ENCODE measurements at places on chromosomes 2 and 18.

DNA sequence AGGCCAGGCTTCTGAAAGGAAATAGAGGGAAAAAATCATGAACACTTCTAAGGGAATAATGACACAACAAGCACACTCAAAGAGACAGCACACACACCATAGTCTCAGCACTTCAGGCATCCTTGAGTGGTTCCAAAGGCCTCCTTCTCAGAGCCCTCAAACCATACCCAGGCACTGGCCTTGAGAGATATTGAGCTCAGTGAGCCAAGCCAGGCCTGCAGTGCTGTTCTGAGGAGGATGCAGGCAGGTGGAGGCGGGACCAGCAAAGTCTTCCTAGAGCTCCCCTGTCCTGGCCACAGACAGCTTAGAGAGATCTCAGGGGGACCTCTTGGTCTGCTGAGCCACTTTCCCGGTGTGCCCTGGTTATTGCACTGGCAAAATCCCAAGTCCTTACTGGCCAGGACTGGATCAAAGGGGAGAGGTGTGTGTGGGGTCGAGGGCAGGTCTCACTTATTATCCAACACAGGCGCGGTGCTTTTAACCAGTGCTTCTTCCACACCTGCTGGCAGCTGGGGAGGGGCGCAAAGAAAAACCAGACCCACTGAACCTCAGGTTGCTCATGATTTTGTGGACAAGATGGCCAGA, 86.8 kb upstream of the HAAO start:
- no peak for DNase-seq

DNA sequence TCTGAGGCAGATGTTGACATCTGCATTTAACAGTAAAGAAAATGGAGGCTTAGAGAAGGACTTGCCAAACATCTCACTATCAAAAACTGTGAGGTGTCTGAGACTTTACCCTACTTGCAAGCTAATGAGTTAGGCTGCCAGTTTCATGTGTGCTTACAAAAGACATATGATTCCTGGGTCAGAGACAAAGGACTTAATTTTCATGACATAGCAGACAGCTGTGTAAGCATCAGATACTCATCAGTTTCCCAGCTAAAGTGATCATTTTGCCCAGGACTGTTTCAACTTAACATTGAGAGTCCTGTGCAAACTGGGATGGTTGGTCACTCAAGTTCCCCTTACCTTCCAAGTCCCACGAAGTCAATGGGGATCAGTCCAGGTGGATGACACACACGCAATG, 18.9 kb upstream of the DAPL1 start:
- DNase-seq: no peak

- DNase-seq: peak; percentile 68
These were observed 2.4 kb downstream of the POU3F3 start for GRCh38 chr2:104856086-104856972.

DNA sequence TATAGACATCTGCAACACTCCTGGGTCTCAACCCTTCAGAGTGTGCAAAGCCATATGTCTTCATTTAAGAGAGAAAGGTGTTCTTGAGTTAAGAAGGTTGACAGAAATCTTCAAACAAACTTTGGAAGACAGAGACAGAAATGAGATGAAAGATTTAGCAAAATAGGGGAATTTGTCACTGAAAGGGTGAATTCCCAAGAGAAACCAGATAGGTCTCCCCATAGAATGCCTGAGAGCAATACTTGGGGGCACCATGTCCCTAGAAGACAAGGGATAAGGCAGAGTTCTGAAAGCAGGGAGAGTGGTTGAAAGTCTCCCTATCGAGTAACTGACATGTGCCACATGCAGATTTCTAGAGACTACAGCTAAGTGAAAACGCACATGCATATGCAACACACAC, 50.0 kb downstream of the AP1S3 start:
- DNase-seq: no peak

DNA sequence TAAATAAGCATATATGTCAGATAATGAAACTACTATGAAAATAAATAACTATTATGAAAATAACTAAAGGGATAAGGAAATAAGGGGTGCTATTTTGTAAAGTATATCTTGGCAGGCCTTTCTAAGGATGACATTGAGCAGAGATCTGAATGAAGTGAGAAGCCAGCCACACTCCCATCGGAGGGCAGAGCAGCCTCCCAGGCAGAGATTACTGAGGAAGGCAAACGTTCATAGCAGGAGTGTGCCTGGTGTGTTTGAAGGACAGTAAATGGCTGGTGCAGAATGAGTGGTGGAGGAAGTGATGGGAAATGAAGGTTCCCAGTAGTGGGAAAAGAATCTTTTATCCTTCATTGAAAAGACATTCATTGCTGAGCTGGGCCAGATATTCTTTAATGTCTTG, 62.5 kb downstream of the SPHKAP start:
- no peak for DNase-seq

- DNase-seq: no peak
These were observed 66.3 kb upstream of the GLI2 start for GRCh38 chr2:120669121-120669952.

DNA sequence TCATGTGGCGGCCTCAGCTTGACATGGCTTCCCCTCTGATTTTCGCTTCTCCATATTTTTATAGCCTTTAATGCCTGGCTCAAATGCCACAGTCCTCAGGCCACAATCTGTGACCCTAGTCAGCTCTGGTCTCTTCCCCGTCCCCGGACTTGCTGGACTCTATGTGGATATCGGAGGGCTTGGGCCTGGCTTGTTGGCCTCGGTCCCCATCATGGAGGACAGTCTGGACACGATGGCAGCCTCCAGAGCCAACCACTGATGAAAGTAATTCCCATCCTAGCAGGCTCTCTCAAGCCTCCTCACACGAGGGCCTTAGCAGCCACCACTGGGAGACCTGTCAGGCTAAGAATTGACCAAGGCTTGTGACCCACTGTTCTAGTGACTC, 61.6 kb downstream of the LPIN1 start:
- no peak for DNase-seq

DNA sequence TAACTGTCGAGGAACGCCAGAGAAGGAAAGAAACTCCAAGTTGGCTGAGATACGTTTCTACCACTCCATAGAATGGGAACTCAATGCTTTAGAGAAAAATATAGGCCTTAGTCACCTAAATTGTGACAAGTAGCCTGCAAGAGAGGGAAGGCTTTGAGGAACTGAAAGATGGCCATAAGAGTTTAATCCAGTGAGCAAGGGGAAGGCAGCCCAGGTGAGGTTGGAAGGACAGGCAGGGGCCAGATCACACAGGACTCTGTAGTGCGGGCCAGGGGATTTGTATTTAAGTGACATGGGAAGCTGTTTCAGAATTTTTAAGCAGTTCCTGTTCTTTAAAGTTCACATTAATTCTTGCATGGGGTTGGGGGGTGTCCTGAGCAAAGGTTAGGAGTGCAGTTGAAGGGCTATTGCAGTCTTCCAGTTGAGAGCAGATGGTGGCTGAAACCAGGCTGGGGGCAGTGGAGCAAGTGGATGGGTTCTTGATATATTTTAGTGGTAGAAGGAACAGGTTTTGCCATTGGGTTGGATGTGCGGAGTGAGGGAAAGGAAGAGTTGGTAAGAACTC, 138.9 kb upstream of the PELI1 start:
- DNase-seq: no peak

GRCh38 chr2:36478332-36478738, 119.6 kb downstream of the FEZ2 start:
- DNase-seq: no peak

DNA sequence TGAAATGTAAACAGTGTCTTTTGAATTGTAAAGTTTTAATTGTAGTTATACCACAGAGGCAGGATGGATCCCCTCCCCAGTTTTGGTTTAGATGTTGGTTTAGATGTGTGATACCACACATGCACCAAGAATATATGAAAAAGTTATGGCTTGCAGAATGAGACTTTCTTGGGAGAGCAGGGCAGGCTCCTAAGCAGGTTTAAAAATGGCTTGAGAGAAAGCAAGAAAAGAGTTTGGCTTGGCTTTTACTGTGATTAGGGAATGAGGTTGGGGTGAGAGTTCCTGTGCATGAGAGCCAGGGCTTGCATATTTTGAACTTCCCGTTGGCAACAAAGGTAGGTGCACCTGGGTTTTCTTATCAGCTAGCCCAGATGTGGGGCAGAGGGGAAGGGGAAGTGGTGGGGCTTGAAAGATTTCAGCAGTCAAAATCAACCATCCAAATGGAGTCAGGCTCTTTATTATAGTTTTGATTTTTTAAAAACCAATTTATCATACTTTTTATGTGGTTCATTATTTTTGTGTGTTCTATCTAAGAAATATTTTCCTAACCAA, 246.9 kb downstream of the MTX2 start:
- DNase-seq: no peak

GRCh38 chr2:9565436-9566153, 10.0 kb upstream of the ADAM17 start:
- DNase-seq: peak; percentile 51

GRCh38 chr2:46451131-46451711, 28.1 kb upstream of the TMEM247 start:
- DNase-seq: no peak

- DNase-seq: no peak
These were observed 18.9 kb upstream of the SALL3 start for GRCh38 chr18:78960709-78961108.

- DNase-seq: peak; percentile 83
These were observed 10.4 kb upstream of the EVA1A start for GRCh38 chr2:75570948-75571729.

DNA sequence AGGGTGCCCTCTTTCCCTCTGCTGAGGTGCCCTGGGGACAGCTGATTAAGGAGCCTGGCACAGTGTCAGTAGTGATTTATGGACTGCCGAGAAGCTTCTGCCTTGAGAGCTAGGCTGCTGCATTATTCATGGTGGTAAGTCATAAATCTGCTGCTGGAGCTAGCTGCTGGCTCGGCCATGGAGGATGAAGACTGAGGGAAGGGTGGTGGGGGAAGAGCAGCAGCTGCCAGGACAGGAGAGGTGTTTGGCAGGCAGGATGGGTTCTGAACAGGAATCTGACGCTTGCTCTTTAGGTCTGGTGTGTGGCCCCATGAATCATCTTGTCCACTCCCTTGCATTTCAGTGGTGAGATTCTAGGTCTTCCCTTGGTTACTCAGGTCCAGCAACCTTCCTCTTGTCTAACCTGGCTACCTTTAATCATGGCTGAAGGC, 296.3 kb downstream of the DYSF start:
- DNase-seq: no peak

DNA sequence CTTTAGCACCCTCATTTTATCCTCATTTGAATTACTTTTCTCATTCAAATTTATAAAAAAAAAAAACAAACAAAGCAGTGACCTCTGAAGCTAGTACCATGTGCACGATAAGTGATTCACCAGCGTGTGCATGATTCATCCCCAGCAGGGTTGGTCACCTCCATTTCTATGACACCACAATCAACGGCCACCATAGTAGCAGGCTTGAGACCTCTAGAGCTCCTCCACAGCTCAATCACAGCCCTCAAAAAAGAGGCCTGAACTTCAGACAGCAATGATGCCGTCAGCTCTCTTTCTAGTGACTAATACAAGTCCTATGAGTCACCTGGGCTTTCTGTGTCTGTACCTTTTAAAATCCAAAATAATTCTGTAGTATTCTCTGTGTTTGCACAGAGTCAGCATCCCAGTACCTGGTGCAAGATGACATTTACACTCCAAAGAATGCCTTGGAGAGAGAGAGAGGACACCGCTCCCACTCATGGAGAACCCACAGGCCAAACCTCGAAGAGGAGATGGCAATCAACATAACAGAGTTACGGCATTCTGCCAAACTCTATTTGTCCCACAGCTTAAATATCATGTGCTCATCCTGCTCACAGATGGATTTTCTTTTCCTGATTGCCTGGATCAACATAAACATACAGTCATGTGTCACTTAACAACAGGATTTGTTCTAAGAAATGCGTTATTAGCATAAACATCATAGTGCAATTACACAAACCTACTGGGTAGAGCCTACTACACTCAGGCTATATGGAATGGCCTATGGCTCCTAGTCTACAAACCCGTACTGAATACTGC, 58.7 kb downstream of the L3MBTL4 start:
- no peak for DNase-seq

- DNase-seq: no peak
These were observed 34.9 kb downstream of the OSBPL1A start for GRCh38 chr18:24362757-24363156.

DNA sequence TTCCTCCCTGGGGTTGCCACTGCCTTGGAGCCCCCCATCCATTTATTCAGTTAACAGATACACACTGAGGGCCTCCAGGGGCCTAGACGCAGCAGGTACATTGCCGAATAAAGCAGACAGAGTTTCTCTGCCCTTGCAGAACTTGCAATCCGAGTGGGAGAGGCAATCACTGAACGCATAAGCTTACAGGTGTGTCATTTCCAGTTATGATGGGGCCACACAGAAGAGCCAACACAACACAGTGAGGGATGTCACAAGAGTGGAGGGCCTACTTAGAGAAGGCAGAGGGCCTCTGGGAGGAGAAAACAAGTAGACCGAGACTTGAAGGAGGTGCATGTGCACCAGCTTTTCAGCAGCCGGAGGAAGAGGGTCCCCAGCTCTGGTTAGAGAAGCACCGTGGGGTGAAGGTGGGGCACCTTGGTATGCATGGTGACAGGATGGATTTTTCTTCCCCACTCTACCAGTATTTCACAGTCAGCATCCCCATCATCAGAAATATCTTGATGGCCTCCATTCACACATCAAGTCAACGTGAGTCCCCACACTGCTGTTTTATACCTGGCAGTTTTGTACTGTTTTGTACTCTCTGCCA, 150.9 kb downstream of the SMAD7 start:
- peak; percentile 2 for DNase-seq

DNA sequence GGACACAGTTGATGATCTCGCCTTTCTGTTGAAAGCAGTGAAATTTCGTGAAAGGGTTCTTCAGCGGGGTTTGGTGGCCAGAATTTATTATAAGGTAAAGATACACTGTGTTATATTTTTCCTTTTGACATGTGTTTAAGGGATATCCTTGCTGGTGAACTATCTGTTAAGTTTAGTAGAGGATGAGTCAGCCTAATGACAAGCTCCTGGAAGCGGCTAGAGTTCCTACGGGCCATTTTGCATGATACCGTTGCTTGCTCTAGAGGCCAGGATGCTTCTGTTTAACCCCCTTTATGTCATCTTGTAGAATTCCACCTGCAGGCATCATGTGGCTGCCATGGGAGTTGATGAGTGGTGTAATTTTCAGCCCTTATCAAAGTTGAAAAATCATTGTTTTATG, 124.8 kb upstream of the BCL2L11 start:
- DNase-seq: no peak

- no peak for DNase-seq
These were observed 79.2 kb downstream of the LAMA1 start for GRCh38 chr18:7038330-7038851.

- no peak for DNase-seq
These were observed 1526.0 kb downstream of the LRP1B start for GRCh38 chr2:140604788-140605187.

GRCh38 chr2:111897924-111898702, at the start of gene MERTK:
Gene MERTK (plus strand): TSS chr2:111898607. CDS start chr2:111898736, 129 bp downstream.
- DNase-seq: peak; percentile 81

DNA sequence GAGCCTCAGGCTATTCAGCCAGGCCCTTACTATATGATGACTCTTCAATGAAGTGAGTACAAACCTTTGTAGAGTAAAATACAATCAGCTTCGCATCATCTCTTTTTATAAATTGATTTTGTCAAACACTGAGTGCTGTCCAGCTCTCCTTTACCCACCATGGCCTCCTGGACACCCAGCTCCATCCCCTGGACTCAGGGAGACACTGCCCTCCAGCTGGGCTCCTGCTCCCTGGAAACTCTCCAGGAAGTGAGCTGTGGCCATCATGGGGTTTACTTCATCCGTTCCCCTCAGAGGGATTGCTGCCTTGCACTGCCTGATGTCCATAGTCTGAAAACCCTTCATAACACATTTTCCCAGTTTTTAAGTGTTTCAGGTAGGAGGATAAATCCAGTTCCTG, 82.5 kb upstream of the XIRP2 start:
- DNase-seq: no peak

GRCh38 chr18:37742436-37742835, 176.8 kb upstream of the CELF4 start:
- no peak for DNase-seq

Data from head of caudate nucleus (tissue), 42 donors.